Naive thymus-derived CD8-positive, alpha-beta T cell (primary cell): ENCODE measurements at places on chromosomes 6 and 20.

DNA sequence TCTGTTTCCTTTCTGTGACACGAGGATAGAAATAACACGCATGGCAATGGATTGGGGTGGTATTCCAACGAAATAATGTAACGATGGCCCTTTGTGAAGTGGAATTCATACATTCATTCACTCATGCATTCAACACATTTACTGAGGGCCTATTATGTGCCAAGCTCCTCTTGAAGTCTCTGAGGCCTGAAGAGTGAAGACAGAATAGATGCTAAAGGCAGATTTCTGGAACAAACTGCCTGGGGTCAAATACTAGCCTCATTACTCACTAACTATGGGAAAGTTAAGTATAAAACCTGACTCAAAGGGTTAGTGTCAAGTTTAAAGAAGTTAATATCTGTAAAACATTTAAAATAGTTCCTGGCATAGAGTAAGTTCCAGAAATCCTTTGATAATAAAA is 279.6 kb upstream of the SULF2 start:
- DNase-seq, result no peak

DNA sequence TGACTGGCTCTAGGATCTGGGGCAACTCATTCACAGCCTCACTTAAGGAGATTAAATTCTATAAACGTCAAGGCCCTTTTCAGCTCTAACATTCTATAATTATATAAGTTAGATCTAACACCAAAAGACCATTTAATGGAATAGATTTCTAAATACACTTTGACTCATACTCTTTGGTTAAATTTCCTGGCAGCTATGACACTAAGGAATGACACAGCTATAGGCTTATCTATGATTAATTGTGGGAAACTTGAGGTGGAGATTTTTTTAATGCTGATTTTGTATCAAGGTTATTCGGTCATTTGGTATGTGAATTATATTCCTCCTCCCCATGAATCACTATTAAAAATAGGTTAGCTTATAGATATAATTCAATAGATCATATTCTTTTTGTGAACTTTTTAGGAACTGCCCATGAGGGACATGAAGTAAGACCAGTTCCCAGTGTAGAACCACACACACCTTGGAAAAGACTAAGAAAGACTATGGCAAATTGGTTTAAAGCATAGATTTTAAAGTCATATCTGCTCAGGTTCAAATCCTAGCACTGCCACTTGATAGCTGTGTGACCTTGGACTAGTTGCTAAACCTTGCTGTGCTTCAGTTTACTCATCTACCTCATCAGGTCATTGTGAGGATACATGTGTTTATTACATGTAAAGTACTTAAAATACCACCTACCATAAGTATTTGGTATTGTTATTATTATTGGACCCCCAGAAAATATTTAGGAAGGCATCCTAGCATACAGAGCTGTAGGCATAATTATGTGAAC is 116.0 kb downstream of the CRYBG1 start:
- no peak for DNase-seq

- no peak for DNase-seq
These were observed 123.9 kb downstream of the CD83 start for GRCh38 chr6:14241255-14242070.

DNA sequence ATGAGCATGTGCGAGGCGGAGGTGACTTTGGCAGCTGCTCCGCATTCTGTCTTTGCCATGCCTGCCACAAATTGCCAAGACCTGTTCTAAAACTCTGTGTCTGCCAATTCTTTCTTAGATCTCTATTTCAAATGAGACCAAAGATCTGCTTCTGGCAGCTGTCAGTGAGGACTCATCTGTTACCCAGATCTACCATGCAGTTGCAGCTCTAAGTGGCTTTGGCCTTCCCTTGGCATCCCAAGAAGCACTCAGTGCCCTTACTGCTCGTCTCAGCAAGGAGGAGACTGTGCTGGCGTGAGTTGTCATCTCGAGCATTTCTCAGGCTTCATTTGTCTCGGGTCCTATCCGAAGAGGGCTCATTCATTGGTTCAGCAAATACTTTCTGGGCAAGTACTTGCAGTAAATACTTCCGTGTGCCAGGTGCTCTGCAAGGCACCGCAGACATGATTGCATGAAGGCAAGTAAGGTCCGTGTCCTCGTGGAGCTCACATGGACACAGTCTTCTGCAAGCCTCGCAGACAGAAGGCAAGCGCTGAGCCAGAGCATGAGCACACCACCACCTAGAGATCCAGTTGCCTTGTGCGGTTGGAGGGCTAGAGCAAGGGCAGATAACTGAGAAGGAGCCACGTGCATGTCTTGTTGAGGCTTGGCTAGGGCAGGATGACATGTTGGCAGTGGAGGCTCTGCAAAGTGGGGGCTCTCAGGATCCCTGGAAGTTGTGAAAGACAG is 19.7 kb upstream of the MROH8 start:
- no peak for DNase-seq

DNA sequence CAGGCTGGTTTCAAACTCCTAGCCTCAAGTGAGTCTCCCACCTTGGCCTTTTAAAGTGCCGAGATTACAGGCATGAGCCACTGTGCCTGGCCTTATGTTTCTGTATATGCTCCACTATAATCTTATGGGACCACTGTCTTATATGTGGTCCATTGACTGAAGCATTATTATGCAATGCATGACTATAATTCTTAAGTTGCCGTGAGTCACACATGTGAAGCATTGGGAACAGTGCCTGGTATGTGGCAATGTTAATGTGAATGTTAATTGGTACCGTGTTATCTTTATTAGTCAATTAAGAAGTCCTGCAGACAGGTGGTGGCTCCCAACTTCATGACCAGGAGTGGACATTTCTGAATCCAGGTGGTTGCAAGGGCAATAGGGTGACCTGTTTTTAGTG is 14.7 kb upstream of the ASXL1 start:
- no peak for DNase-seq

DNA sequence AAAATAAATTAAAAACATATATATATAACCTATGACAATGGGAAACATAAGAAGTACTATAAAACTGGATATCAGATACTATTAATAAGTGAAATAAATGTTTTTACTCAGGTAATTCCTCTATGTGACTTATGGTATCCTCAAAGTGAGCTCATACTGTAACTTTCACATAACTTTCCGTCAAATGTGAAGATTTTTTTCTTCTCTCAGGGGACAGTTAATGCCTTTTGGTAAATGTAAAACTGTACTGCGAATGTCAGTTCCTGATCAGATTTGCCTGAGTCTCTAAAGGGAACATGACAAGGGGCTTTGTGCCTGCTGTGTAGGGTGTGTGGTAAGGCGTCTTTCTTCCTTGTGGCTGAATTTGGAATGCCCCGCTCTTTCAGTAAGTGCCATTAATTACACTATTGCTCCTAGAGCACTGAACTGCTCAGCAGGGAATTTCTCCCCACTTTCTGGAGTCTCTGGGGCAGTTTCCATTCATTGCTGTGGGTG is 271.8 kb downstream of the PRL start:
- DNase-seq, result no peak

DNA sequence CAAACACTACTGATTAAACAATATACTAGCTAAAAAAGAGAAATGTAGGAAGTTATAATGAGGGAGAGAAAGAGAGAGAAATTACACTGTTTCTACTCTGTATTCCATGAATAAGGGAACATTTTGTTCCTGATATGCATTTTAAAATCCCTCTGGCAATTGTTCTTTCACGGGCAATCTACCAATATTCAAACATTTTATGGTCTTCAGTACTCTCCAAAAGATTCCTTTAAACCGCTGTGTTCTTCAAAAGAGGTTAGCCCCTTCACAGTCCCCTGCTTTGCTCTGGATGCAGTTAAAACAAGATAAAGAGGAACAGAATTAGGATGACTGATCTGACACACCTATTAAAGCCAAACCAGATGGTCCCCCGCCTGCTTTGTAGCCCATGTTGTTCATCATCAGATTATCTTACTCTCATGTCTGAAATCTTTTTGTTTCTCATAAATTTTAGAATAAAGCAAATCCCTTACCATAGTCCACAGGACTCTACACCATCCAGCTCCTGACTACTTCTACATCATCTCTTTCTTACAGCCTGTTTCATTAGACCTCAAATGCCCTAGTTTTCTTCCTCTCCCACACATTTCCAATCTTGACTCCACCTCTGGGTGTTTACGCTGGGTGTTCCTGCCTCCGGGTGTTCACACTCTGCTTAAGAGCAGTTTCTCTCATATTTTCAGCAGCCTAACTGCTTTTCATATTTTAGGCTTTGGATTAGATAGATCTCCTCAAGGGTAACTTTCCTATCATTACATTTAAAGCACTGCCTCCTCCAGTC is 399.7 kb downstream of the COL12A1 start:
- DNase-seq, result no peak

DNA sequence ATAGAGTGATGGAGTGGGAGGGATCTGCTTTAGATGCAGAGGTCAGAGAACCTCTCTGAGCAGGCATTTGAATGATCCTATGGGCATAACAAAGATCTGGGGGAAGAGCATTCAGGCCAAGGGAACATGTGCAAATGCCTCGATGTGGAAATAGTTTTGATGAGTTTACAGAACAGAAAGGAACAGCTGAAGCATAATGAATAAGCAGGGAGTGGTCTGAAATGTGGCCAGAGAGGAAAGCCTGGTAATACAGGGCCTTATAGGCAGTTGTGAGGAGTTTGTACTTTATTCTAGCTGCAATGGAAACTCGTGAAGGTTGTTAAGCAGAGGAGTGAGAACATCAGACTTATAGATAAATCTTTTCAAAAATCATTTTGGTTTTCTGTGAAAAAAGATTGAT is 33.0 kb upstream of the ME1 start:
- DNase-seq, result no peak

DNA sequence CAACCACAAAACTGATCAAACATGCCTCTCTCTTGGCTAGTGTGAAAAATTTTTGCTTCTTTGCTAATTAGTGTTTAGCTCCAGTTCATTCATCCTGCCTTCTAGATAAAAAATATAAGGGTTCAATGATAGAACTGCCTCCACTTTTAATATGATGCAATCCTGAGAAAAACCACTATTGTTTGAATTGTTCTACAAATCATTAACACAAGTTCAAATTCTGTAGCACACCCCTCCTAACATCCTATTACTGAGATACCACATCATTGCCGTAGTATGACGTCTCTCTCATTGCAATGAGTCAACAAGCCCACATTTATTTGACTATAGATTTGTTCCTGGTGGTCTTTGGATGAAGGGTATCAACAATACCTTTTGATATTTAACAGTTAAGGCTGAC is 365.8 kb upstream of the OPRM1 start:
- DNase-seq, result no peak

DNA sequence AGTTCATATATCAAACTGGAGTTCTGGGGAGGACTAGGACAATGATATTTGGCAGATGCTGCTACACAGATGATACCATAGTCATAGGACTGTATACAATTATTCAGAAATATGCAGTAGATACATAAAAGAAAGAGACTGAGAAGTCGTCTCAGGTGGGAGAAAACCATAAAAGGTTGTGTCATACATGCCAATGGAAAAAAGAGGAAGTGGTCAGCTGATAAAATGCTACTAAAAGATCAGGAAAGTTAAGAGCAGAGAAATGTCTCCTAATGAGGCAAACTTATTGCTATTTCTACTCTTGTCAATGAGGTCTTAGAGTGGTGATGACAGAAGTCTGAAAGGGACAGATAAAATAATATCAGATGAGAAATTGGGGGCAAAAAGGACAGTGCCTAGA is 407.6 kb downstream of the COL12A1 start:
- DNase-seq, result no peak

- no peak for DNase-seq
These were observed 10.6 kb upstream of the MRPS10 start for GRCh38 chr6:42228305-42228704.

- DNase-seq, result no peak
These were observed 31.9 kb upstream of the FABP7 start for GRCh38 chr6:122747573-122747972.

DNA sequence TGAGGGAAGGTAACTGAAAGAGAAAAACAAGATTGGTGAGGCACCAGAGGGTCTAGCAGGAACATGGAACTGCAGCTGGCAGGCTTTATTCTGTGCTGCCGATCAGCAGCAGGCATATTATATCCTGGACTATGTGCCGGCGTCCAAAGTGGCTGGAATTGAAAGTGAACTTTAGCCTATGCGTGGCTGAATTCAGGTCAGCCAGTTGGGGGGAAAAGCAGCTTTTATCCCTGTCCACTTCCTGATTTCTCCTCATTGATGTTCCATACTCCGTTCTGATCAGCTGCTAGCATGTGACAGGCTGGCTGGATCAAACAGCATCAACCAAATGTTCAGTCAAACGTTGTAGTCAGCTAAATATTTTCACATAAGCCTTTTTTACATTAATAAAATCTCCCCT is 99.0 kb downstream of the CAP2 start:
- no peak for DNase-seq

DNA sequence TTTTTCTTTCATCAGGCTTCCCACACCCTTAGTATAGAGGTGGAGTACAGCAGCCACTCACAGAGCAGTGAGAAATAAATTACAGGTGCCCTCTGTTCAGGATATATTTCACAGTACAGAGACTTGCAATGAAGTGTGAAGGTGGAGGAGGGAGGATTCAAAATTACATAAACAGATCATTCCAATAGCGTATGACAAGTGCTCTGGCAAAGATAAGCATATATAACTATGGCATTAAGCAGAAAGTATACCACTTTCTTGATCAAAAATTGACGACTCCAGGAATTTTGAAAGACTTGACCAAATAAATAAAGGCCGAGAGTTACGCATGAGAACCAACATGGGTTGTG is 108.7 kb downstream of the GPX5 start:
- DNase-seq, result no peak

- DNase-seq, result no peak
These were observed 3.6 kb downstream of the JARID2 start for GRCh38 chr6:15249371-15250019.

DNA sequence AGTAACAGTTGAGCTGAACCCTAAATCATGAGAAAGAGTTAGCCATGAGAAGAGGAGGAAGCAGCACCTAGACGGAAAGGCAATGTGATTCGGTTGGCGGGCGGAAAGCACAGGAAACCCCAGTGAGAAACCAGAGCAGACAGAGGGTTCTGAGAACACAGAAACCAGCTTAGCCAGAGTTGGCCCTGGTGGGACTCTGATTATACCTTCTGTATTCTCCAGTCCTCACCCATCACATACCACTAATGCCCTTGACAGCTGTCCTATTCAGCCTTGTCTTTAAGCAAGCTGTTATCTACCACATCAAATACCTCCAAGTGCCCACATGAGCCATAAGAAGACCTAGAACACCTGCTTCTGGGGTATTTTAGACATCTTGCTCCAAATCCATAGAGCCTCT is 58.9 kb upstream of the LRRC1 start:
- peak; percentile 6 for DNase-seq

DNA sequence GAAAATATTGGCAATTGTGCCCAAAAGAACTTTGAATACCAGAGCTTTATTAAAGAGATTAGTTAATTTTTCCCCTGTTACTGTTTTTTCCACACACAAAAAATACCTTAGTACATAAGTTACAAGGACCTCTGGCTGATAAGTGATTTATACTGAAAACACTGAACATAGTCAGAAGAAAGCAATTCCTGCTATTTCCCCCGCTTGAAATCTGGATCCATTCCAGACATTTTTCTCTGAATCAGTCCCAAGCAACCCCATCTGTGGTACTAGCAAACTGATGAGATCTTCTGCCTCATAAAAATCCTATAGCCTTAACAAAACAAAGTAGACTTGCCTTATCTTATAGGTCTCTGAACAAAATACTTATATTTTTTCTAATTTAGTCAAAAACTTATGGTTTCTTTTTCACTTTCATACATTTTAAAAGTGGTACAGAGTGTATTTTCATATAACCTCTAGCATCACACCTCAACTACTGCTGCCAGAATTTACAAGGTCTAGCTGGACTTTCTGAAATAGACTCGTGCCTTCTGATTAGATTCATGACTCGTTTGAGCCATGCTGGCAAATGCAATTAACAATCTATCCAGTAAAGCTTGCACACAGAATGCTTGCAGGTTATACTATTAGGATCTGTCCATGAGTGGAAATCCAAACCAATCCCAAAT is 111.9 kb downstream of the TBX18 start:
- DNase-seq, result no peak
